Purkinje cell (primary cell): ENCODE measurements at places on chromosomes 11 and 22. TPM values are rescaled to one million over a fixed set of nuclear protein-coding genes. Genes with fewer than 3 reads are reported as not detected.

The CARD16 gene
- 9.0 and 10.8 TPM in 2 replicates for polyA plus RNA-seq

The DRICH1 gene
- not detected in 2 replicates for polyA plus RNA-seq

The OR5P2 gene
- not detected in 2 replicates for polyA plus RNA-seq

The OR2AG2 gene
- polyA plus RNA-seq = 0.07 and 3.3 TPM in 2 replicates

The FREY1 gene
- not detected in 2 replicates for polyA plus RNA-seq

The SMTNL1 gene
- not detected in 2 replicates for polyA plus RNA-seq

The PICK1 gene
- 2.5 and 3.9 TPM in 2 replicates for polyA plus RNA-seq

The BTG4 gene
- not detected in 2 replicates for polyA plus RNA-seq

The RFPL3 gene
- not detected in 2 replicates for polyA plus RNA-seq

The PTS gene
- 330 and 347 TPM in 2 replicates for polyA plus RNA-seq

The C11orf87 gene
- polyA plus RNA-seq = 216 and 251 TPM in 2 replicates
